ENCODE measurements at places on chromosomes 1 and 21.

DNA sequence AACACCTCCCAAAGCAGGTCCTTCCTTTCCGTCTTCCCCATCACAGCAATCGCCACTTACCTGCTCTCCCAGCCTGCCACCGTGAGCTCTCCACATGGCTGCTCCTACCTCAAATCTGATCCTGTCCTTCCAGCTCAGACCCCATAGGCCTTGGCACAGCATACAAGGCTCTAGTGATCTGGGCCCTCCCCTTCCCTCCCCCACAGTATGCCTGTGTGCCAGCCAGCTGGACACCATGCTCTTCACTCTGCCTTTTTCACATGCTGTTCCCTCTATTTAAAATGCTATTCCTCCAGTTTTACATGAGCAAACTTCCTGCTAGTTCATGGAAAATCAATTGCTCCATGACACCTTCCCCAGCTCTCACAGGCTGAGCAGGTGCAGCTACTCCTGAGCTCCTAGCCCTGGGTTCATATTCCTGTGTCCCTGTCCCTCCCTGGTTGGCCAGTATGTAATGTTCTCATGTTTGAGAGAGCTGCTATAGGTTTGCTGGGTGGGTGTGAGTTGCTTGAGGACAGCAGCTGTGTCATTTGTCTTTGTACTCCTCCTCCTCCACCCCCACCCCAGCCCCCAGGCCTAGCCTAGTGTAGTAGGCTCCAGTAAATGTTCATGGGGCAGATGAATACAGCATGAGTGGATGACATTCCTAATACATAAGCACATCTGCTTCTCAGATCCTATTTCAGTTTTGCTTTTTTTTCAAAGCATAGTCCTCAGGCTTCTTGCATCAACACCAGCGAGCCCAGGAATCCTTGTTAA, 6.3 kb upstream of the TNNT2 start:
- DNase-seq, result no peak

DNA sequence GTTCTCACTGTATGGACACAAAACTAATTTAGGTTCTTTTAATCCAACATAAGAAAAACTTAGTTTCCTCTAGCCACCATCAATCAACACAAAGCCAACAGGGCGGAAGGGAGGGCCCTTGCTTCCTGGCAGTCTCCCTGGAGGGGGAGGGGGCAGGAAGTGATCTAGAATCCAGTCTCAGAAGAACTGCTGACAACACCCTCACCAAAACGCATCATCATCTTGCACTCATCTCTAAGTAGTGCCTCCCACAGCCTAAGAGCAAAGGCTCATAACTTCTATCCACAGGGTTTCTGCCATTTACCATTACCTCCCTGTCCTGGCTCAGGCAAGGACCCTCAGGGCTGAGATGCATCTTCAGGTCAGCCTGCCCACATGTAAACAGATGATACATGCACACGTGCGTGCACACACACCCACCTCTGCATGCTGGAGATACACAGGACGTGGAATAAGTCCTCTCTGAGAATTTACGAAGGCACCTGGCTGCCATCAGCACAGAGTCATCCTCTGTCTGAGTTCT, 20.5 kb downstream of the HIVEP3 start:
- peak; percentile 64 for DNase-seq

GRCh38 chr1:228437424-228437962, 20.8 kb upstream of the TRIM17 start:
- no peak for DNase-seq

GRCh38 chr1:51699391-51699790, 82.5 kb downstream of the OSBPL9 start:
- no peak for DNase-seq

DNA sequence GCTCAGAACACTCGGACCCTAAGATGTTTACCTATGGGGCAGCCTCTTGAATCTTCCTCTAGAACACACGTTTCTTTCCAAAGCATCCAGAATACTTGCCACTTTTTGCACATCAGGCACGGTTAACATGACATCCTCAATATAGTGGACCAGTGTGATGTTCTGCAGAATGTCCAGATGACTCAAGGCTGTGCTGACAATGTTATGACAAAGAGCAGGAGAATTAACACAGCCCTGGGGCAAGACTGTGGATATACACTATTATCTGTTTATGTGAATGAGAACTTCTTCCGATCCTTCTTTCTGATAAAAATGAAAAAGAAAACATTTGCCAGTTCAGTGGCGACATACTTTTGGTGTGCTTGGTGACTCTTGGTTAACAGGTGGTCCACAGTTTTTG, 154.3 kb downstream of the PDE4B start:
- no peak for DNase-seq

- no peak for DNase-seq
Measured at GRCh38 chr1:36383240-36383639, 2.5 kb downstream of the STK40 start.

DNA sequence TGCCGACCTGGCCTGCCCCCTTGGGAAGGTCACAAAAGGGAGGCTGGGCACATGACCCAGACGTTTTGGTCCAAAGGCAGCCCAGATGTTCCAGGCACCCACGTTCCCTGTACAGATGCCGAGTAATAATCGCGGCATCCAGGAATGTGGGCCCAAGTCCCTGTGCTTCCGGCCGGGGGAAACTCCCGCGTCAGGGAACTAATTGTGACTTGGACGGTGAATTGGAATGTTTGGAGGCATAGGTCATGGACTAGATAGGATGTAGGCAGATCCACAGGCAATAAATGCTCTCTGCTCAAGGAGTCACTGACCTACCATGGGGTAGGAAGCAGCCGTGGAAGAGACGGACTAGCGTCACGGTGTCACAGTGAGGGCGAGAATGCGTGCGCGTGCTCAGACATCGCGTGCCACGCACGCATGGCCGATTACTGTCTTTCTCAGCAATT, 178.4 kb downstream of the DUSP10 start:
- no peak for DNase-seq

DNA sequence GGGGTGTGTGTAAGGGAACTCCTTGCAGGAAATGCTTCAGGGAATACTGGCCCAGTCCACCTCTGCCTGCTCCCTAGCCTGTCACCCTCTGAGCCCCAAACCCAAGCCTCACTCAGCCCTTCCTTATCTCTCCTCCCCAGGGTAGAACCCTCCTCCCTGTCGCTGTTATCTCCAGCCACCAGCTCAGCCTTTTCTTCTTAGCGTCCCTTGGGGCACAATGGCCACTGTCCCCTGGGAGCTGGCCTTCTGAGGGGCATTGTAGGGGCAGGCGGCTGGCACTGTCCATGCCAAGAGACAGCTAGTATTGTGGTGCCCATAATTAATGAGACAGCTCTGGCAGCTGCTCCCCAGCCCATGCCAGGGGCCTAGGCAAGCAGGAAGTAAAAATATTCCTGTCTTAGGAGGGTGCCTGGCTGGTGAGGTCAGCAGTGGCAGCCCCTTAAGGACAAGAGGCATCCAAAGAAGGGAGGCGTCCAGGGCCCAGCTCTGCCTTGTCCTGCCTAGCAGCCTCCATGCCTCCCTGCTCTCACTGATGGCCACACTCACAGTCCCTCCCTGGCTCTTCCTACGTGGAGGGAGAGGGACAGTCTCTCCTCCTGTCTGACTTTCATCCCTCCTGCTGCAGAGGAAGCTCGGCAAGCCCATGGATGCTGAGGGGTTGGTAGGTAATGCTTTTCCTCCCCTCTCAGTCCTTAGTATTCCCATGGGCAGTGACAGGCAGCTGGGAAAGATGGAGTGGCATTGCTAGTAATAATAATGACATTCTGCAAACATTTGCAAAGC, 37.5 kb downstream of the KCNQ4 start:
- no peak for DNase-seq

DNA sequence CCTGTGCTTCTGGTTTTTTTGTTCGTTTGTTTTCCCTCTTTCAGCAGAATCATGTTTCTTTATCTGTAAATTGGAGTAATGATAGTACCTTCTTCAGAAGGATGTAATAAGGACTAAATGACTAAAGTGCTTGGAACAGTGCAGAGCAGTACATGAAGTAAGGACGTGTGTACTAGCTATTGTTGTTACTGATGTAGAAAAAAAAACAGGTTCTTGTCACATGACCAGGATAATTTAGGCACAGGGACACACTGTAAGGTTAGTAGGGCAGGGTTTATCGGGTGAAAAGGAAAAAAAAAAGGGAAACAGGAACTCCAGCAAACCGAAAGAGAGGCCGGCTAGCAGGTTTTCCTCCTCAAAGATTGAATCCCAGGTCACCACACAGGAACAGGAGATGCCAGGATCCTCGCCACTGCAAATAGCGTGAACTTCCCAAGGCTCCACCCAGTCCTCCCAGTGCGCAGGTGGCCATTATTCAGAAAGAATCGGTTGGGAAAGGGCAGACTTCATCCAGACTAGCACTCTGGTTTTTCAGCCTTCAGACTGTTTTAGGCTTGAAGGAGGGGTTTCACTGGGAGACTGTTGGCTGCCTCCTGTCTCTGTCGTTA, 63.8 kb upstream of the PRRC2C start:
- no peak for DNase-seq

GRCh38 chr1:228197555-228198147, 10.2 kb upstream of the OBSCN start:
- DNase-seq, result no peak

DNA sequence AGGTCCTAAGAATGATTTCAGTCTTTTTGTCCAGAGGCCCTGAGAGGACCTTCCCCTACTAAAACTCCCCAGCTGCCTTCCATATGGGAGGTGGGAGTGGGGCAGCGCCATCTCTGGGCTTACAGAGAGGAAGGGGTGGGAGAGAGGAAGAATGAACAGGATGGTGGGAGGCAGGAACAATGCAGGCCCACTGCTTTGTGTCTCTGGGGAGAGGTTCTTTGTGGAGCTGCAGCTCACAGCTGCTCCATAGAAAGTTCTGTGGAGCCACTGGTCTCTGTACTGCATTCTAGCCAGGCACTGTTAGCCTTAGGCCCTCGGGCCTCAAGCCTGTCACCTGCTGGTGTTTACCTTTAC, 43.6 kb upstream of the A3GALT2 start:
- no peak for DNase-seq

DNA sequence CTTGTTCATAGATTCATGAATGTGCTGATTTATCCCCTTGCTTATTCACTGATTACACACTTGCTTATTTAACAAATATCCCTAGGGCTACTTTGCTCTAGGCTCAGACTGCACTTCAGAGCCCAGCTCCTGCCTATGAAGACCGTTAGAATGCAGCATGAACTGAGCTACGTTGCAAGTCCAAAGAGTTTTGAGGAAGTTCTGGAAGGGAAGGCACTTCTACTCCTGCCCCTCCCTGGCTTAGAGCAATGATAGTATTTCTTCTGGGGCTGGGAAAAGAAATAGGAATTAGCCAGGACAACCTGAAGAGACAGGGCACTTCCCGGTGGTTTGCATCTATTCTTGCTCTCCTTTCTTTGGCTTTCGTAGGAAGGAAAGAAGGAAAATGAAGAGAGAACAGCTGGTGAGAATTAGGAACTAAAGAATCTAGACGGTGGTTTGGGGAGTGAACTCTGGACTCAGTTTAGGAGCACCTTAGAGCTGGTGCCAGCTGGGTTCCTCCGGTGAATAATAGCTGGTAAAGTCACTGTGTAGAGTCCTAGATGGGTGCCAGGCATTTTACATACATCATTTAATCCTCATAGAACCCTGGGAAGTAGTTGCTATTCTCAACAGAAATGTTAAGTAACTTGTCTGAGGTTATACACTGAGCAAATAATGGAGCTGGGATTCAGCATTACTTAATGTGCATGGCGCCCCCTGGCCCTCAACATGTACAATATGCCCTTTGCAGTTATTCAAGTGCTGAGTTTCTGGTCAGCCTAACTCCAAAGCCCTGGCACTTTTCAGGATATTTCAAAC, 65.9 kb downstream of the NDUFS5 start:
- DNase-seq, result no peak

GRCh38 chr1:85465099-85465785, at the start of gene DDAH1:
Gene DDAH1, minus strand, starts transcription at chr1:85465159. Its CDS starts 114 bp downstream, at chr1:85465045.
- no peak for DNase-seq

GRCh38 chr21:34952701-34953100, 96.4 kb downstream of the RUNX1 start:
- DNase-seq, result no peak

DNA sequence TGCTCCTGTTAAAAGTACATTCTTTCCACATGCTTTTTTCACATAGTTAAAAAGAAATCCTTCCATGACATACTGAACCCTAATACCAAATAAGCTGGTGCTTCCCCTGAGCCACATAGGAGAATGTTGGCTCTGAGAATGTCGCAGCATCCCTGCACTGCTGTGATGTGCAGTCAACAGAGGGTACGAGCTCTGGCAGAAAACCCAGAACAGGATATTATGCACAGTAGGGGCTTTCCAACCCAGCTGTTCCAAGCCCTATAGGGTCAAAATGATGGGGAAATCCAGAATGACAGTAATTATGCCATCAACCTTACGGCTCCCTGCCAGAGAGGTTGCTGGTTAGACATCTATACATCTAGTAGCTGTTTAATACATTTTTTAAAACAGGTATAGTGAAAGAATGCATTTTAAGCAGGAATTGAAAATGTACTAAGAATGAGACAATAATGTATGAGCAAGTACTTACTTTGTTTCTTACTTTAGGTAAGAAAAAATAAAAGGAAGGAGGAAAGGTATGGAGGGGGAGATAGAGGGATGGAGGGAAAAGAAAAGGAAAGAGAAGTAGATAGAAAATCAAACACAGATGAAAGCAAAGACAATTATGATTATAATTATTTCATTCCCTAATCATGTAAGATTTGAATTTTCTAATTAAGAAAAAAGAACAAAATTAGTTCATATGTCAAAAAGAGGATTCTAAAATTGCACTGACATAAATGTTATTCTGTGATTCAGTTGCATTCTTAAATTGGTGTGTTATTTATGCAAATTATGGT, 126.0 kb downstream of the NR5A2 start:
- no peak for DNase-seq

GRCh38 chr1:5532811-5533210, 459.4 kb downstream of the NPHP4 start:
- DNase-seq, result no peak

- no peak for DNase-seq
Measured at GRCh38 chr1:151574575-151575529, 34.7 kb downstream of the TUFT1 start.

DNA sequence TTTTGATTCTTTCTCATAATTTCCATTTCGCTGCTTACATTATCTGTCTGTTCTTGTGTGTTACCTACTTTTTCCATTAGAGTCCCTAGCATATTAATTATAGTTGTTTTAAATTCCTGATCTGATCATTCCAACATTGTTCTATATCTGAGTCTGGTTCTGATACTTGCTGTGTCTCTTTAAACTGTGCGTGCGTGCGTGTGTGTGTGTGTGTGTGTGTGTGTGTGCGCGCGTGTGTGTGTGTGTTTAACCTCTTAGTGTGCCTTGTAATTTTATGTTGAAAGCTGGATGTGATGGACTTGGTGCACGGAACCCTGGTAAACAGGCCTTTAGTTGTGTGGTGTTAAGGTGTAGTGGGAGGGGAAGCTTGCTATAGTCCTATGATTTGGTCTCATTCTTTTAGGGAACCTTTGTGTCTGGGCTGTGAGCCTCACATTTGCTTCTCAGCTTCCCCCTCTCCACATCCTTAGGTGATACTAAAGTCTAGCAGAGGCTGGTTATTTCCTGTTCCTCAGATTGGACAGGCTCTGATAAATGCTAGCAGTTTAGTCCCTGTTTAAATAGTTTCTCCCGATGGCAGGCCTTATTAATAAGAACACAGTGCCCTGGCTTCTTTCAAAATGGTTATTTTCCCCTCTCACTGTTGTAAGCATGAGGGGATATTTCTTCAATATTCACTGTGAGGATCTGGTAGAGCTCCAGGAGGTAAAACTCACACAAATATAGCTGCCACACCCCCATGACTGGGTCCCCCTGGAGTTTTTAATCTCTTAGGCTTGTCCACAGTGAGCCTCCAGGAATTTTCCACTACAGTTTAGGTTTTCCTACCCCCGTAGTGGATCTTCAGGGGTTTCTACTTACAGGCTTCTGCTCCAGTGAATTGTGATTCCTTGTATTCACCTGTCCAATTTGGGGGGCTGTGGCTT, 118.3 kb downstream of the GALNT2 start:
- no peak for DNase-seq

- no peak for DNase-seq
Measured at GRCh38 chr1:159746666-159747065, 32.3 kb upstream of the CRP start.

Measured in activated CD4-positive, alpha-beta T cell treated with anti-CD3 and anti-CD28 coated beads, Interleukin-2, amount 50 U/mL, for 24 hours (primary cell).